Stimulated activated CD4-positive, alpha-beta T cell treated with anti-CD3 and anti-CD28 coated beads, Interleukin-1b, Interleukin-23, amount 100 ng/mL, for 1 hour (primary cell): ENCODE measurements at places on chromosomes 6 and 20.

DNA sequence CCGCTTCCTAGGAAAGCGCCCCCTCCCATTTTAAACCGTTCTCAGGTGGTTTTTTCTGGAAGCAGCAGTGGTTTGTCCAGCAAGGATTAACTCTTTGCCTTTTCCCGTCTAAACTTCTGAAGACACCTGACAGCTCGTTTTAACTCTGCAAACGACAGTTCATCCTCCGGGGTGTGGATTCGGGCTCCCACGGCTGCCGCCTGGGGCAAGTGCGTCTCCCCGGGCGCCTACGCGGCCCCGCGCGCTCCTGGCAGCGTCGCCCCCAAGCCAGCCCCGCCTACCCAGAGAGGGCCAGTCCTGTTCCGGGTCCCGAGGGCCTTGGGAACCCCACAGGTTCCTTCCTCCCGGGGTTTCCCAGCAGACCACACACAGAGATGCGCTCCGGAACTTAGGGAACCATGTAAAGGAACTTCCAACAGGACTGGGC, 54.4 kb downstream of the PRR18 start:
- no peak for DNase-seq

GRCh38 chr6:159043947-159044346, 844 bp downstream of the TAGAP start:
- no peak for DNase-seq

DNA sequence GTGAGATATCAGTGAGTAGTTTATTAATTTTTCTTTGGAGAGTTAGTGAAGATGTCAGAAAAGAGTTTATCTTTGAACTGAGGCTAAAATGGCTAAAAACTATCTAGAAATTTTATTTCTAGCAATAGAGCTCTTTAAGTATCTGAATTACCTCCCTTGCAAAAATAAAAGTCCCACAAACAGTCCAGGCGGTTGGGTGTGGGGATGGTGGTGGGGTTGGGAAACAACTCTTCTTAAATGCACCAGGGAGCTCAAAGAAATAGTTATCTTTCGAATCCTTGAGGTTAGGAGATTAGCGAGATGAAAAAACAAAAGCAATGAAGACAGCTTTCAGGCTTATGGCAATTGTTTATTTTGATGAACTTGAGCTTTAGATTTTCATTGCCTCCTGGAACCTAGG, 1299.1 kb upstream of the ADGRB3 start:
- no peak for DNase-seq

GRCh38 chr6:85986681-85987080, 344.0 kb upstream of the SYNCRIP start:
- no peak for DNase-seq

- DNase-seq, result no peak
These were observed 364.3 kb upstream of the HS3ST5 start for GRCh38 chr6:114707081-114707620.

DNA sequence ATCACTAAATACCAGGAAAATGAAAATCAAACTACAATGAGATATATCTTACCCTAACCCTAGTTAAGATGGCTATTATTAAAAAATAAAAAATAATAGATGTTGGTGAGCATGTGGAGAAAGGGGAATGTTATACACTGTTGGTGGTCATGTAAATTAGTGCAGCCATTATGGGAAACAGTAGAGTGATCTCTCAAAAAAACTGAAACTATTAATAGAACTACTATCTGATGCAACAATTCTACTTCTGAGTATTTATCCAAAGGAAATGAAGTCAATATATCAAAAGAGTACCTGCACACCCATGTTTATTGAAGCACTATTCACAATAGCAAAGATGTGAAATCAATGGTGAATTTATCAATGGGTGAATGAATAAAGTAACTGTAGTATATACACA, 48.6 kb downstream of the HLA-A start:
- DNase-seq, result no peak

GRCh38 chr6:84251891-84252539, 24.6 kb upstream of the CEP162 start:
- no peak for DNase-seq

DNA sequence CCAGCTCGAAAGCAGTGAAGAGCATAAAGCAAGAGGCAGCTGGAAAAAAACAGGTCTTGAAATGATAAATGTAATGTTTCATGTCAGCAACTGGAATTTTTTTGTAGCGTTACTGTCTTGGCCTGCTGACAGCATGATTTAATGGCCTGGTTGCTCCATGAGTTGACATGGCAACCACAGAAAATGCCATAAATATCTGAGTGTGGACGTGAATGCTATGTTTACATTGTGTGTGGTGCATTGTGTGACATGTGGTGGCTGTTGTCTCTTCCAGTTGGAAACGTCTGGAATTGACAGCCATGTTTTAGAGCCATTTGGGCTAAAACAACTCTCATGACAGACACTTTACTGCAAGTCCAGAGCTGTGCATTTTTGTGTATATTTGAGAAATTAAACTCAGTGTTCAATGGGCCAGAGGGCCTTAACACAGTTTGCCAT, 170.0 kb downstream of the FOXA2 start:
- DNase-seq, result no peak

DNA sequence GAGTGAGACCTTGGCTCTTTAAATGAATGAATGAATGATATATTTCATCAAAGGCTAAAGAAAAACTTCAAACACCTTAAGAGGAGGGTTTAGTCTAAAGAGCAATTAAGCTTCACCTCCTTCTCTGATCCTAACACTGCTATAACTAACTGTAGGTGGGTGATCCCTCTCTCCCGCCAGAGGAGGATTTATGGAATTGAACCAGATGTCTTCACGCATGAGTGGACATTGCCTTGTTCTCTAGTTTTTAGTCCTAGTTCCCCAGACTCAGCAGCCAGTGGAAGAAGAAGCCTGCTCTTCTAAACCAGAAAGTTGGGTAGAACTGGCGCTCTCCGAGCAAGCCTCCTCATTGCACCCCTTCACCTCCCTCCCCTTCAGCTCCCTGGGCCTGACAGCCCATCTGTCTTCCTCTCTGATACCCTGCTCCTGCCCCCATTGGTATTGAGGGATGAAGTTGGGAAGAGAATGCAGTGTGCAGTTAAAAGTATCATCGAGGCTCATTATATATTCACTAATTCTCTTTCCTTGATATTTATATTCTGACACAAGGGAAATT, 142.7 kb downstream of the ARID1B start:
- no peak for DNase-seq

GRCh38 chr6:40077736-40078135, 143.5 kb upstream of the MOCS1 start:
- no peak for DNase-seq

DNA sequence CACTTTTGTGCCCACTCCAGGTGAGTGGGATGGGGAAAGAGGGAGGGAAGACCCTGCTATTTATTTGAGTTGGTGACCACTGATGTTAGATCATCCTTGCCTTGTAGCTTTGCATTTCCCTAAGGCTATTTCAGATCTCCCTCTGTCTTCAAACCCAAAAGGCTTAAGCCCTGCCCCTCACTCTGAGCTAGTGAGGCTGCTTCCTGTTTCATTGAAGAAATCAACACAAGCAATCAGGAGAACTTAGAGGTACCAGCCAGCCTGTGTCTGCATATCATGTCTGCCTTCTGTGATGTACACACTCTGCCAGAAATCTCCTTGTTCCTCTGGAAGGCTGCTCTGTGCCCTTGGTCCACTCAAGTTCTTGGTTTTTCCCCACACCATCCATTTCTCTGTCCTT, 135.3 kb downstream of the ARID1B start:
- no peak for DNase-seq

GRCh38 chr20:33948480-33948879, 45.2 kb upstream of the RALY start:
- no peak for DNase-seq

GRCh38 chr6:157209865-157210530, 113.3 kb downstream of the TMEM242 start:
- DNase-seq, result no peak

DNA sequence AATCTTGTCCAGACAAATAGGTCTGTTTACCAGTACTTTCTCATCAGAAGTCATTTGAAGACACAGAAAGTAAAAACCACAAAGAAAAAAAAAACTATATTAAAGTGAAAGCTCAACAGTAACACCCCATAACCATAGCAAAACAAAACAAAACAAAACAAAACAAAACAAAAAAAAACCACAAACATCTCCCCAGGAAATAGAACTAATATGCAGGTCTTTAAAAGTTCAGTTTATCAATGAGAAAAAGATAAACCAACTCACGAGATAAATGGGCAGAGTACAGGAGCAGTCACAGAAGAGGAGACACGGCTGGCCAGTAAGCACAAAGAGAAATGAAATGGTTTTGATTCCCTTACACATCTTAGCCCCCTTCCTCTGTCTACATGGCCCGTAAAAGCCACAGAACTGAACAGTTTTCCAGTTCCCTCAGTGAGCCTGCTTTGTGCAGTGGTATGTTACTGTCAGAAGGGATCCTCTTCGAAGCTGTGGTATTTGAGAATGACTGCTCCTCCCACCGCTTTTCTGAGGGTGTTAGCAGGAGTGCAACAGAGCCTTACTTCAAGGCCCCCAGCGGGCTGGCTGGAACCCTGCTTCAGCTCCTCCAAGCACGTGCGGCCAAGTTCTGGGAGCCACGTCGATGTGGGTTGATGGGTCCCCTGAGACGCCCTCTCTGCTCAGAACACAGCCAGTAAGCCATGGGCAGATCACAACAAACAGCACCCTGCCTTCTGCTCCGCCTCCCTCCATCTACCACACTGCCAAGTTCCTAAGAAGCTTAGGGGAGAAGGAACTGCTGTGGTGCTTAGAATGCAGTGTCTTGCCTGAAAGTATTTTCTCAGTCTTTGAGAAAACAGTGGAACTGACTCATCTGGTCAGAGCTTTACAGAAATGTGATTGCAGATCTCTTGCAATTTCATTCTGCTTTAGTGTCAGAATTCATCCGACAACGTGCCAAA, 14.0 kb downstream of the UST start:
- DNase-seq, result no peak

DNA sequence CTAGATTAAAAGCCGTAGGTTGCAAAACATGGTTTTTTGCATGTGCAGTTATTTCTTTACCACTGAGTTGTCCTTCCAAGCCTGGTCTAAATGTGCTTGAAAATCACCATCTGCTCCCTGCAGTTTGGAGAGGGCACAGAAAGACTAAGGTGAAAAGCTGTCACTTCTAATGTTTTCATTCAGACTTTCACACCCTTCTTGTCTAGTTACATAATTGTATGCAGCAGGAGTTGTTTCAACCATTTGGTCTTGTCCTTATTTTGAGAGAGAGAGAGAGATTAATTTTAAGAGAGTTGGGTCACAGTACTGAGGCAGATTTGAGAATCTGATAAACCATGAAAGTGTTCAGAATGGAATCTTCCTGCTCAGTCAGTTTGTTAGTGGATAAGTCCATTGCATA, 82.5 kb downstream of the ARID1B start:
- no peak for DNase-seq

- DNase-seq, result no peak
These were observed 691.7 kb upstream of the SLC35B3 start for GRCh38 chr6:9126878-9127560.

DNA sequence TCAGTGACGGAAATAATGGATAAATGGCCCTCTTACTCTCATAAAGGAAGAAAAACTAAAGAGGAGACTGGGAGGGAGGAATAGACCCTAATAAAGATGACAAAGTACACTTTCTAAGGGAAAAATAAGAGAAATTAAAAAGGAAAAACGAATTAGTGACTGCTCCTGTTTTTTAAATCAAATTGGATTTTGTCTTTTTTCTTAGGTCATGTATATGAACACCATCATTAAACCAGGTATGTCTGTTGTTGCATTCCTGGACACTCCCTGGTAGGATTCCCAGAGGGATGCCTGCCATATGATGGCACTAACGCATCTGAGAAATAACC, 59.4 kb upstream of the BTN3A2 start:
- DNase-seq, result no peak

DNA sequence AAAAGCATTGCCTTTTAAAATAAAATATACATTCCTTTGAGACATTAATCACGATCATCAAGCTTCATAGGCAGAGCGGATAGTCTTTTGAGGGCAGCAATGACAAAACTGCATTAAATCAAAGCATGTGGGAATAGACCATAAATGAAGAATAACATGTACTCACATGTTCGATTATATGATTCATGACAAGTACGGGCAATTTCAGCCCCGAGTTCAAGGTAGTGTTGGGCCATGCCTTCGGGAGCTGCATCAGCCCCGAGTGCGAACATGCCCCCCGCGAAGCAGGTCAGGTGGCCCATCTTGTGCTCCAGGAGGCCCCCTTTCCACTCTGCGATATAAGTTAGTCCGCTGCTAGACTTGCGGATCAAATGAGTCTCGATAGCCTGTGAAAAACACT, 111.0 kb upstream of the FAM184A start:
- no peak for DNase-seq

GRCh38 chr6:106046116-106046853, 39.9 kb upstream of the PRDM1 start:
- no peak for DNase-seq
